Epithelial cell of proximal tubule (primary cell): ENCODE measurements at places on chromosomes 3 and 15.

GRCh38 chr15:31511707-31512310, 185.2 kb downstream of the KLF13 start:
- no peak for DNase-seq

- no peak for DNase-seq
These were observed 2.5 kb downstream of the SNTN start for GRCh38 chr3:63654931-63655330.

GRCh38 chr15:31272558-31273257, 53.9 kb upstream of the KLF13 start:
- no peak for DNase-seq

DNA sequence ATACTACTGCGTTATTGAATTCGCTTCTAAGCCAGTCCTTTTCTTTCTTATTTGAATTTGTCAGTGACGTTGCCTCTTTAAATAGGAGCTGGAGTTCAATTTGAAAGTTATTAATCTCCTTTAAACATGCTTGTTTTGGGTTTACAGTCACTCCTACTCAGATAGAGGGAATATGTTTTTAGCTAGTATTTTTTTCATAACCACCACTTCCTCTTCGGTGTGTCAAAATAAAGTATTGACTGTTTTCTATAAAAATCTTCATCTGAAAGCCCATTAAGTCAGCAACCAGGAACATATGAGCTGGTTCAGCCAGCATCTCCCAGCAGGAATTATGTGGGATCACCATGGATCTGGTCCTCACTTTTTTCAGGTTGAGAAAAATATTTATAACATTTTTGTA, 772.9 kb downstream of the DIPK2A start:
- no peak for DNase-seq
